CD4-positive, alpha-beta T cell treated with Interleukin-1 beta for 1 hour (primary cell): ENCODE measurements at places on chromosomes 5 and 9.
A peak's percentile ranks its signal among the peaks of the same experiment; 100 is the strongest.

DNA sequence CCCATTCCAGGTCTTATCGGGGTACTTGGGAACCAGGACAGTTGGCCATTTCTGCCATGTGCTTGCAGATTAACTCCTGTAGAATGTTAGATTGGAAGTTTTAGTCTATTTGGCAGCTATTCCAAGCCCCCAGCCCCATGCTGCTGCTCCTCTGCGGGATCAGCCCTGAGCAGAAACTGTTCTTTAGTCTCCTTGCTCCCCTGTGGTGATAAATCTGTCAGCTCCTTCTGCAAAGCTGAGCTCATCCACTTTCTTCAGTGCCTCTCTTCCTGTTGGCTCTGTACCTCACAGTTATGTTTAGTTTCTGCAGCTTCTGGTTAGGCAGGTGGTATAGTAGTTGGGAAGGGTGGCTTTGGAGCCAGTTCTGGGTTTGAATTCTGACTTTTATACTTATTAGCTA, 170.4 kb downstream of the GRIA1 start:
- no peak for DNase-seq

DNA sequence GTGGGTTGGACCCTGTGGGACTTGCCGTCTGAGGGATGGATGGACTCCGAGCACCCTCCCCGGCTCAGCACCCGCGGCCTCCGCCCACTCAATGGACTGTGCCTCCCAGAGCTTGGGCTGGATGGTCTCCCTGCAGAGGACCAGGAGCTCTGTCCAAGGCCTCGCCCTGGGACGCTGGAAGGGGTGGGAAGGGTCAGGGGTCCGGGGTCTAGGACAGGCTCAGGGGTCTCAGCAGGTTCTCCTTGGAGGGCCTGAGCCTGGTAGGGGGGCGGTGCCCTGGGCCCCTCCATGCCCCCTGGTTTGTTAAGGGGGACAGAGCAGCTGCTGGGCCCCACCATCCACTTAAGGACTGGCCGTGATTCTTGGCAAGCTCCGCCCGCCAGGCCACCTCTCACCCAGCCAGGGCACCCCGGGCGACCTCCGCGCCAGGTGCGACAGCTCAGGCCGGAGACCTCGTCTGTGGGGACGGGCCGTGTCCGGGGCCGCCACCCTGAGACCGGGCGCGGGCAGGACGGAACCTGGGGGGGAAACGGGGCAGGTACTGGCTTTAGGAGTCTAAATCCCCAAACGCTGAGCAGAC, 29.2 kb downstream of the EXOC3 start:
- no peak for DNase-seq

DNA sequence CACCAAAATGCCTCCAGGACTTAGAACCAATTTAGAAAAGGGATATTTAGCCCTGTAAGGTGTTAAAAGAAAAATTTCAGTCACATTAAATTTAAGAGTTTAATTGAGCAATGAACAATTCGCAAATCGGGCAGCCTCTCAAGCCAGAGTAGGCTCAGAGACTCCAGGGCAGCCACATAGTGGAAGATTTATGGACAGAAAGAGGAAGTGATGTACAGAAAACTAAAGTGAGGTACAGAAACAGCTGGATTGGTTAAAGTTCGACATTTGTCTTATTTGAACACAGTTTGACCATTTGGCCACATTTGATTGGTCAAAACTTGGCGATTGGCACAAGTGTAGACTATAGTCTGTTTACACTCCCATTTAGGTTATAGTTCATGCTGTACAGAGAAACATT, 525.9 kb upstream of the ZNF608 start:
- DNase-seq: no peak

- DNase-seq: no peak
These were observed 319.1 kb downstream of the KIF4B start for GRCh38 chr5:155332618-155333017.

DNA sequence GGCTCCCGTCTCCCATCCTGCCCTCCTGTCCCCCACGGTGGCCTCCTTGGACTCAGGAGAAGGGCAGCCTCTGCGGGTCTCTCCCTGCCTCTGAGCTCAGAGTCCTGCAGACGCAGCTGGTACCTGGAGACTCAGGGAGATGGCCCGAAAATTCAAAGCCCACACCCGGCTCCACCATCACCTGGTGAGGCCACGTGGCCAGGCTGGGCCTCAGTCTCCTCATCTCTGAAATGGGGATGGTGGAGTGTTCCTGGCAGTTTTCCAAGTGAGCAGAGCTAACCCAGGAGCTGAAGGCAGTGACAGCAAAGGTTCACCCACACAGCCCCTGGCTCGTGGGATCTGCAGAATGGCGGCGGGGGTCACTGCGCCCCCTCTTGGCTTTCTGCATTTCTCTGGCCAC, 62.1 kb upstream of the RXRA start:
- DNase-seq: no peak

DNA sequence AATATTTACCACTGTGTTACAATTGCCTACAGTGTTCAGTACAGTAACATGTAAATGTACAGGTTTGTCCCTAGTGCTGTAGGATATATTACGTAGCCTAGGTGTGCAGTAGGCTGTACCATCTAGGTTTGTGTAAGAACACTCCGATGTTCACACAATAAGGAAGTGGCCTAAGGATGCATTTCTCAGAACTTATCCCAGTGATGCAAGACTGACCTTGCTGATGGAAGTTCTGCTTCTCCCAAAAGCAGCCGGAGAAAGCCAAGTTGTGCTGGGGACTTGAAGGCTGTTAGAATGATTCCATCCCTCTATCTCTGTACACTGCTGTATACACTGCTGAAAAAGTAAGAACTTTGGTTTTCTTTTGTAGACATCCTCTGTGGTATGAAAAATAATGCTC, 21.6 kb downstream of the NEUROG1 start:
- DNase-seq: no peak

GRCh38 chr5:93343570-93343969, 237.4 kb downstream of the NR2F1-AS1 start:
- DNase-seq: no peak

GRCh38 chr9:89902450-89903140, 297.8 kb downstream of the GADD45G start:
- DNase-seq: no peak

GRCh38 chr9:113449376-113449775, 14.2 kb upstream of the RGS3 start:
- DNase-seq: no peak

- DNase-seq: no peak
These were observed 18.8 kb downstream of the DNM1 start for GRCh38 chr9:128222026-128222425.

- DNase-seq: no peak
These were observed 245.1 kb upstream of the ISL1 start for GRCh38 chr5:51138164-51138563.

GRCh38 chr9:76818271-76818670, 54.0 kb downstream of the PCA3 start:
- DNase-seq: no peak

- DNase-seq: no peak
These were observed 81.2 kb upstream of the NAA35 start for GRCh38 chr9:85859765-85860164.

DNA sequence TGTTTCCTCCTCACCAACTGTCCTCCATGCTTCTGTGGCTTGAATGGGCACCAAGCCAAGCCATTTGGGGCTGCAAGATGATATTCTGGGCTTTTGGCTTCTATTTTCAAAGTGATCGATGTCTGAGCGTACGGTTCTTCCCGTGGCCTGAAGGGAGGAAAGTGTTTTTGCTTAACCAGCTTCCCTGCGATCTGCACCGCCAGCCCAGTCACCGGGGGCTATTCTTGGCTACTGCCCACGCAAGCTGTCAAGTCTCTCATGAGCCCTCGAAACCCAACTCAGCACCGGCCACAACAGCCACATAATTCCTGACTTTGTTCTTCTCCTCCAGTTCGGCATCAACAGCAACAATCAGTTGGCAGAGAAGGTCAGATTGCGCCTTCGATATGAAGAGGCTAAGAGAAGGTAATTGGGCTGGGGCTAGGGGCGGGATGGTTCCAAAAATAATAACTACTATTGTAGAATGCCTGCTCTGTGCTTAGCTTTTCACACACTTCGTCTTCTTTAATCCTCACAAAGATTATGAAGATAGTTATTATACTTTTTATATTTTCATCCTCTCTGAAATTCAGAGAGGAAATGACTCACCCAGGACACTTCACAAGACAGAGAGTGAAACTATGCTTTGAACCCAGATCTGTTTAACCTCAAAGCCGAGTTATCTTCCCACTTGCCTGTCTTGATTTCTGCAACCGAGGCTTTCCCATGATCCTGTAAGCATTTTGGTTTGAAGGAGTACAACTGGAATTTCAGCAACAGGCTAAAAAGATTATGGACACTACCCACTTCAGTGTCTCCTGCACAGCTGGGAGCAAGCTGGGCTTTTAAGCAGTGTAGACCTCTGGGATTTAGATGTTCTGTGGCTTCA, 76.4 kb upstream of the RARS1 start:
- peak; percentile 19 for DNase-seq
